HepG2 (cell line): ENCODE measurements at places on chromosomes 6 and 20. TPM values are rescaled to one million over a fixed set of nuclear protein-coding genes. Genes with fewer than 3 reads are reported as not detected.

GRCh38 chr20:61903575-61904340 is 161.9 kb downstream of the TAF4 start:
- no peak for DNase-seq

GRCh38 chr6:31655349-31656237 is at the start of gene APOM:
Gene APOM, plus strand, starts transcription at chr6:31655894. Its CDS starts 73 bp downstream, at chr6:31655967.
- DNase-seq = peak; percentile 100

GRCh38 chr6:83870649-83871048 is 11.2 kb downstream of the CYB5R4 start:
- peak; percentile 16 for DNase-seq

GRCh38 chr6:43481075-43481474 is 3.7 kb downstream of the TJAP1 start:
- no peak for DNase-seq

DNA sequence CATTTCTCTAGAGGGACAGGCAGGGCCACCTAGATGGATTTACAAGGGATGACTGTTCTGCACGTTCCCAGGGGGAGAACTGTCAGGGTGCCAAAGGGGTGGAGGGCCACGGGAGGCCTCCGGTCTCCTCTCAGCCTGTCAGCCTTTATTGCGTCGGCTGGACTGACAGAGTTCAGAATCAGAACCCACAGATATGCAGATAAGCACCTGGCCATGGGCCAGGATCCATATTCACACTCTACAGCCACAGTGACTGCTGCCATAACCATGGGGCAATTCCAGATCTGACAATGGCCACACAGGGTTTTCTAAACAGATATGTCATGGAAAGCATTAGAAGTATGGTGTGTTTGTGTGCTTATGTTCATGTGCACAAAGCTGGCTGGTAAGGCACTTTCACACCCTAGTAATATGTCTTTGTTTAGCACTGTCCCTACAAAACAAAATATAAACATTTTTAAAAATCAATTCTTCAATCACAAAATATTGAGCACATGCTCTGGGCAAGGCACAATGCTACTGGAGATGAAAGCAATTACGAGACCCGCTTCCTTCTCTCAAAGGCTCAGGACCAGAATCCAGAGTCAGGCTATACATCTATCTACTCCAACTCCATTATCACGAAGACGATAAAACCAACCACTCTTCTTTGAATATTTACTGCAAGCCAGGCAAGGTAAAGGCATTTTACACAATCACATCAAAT is 29.1 kb downstream of the TRAM2 start:
- peak; percentile 83 for DNase-seq

The PPP1R3G gene
- 0.56 and 1.2 TPM in 2 replicates for total RNA-seq

The DEFB112 gene
- not detected in 2 replicates for total RNA-seq

The TBXT gene
- not detected in 2 replicates for total RNA-seq

The GFOD1 gene
- total RNA-seq = 6.4 TPM in 2 replicates
